ENCODE measurements at places on chromosomes 3 and 15.

DNA sequence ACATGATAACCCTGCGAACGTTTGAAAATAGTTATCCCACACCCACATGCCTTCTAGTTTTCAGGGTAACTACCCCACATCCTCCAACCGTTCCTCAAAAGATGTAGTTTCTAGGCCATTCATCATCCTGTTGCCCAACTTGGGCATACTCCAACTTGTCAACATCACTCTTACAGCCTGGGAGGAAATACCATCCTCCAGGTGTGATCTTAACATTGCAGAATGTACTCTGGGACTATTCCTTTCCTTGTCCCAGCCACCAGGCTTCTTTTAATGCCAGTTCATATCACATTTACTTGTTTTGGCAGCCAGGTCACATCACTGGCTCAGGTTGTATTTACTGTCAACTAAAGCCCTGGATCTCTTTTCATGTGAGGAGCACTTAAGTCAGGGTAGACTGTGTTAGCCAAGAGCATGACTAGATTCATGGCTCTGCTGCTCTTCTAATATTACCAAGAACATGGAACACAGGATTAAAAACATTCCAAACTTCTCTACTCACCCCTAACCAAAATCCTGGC lies 4.0 kb upstream of the DENND6A start:
- DNase-seq, result peak; percentile 49

- no peak for DNase-seq
Observed at GRCh38 chr3:187228740-187229139, 31.5 kb downstream of the RTP1 start.

- DNase-seq, result no peak
Observed at GRCh38 chr3:48305396-48305795, 28.1 kb downstream of the SPINK8 start.

- no peak for DNase-seq
Observed at GRCh38 chr3:121970047-121970446, 52.0 kb downstream of the ILDR1 start.

GRCh38 chr15:85336880-85337279 lies 43.5 kb upstream of the AKAP13 start:
- no peak for DNase-seq

- DNase-seq, result no peak
Observed at GRCh38 chr3:172915911-172916514, 165.5 kb downstream of the ECT2 start.

DNA sequence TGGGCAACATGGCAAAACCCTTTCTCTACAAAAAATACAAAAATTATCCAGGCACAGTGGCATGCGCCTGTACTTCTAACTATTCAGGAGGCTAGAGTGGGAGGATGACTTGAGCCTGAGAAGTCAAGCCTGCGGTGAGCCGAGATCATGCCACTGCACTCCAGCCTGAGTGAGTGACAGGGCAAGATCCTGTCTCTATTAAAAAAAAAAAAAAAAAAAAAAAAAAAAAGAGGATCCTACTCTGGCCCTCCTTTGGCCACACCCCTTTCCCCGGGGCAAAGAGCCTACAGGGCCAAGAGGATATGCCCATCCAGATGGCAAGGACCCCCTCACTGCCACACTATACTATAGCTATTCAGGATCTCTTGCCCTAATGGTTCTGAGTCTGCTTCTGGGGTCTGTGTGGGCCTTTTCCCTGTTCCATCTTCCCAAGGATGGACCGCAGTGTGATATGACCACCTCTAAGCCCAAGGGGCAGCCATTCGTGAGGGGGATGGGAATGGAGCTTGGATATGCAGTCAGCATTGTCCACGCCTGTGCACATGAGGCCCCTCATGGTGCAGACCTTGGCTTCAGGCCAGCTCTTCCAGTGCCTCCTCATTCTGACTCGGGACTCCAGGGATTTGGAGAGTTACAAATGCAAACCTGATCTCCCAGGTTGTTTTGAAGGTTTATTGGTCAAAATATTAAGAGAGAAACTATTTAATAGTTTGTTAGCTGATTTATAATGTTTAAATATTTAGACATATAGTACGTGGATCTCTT lies 7.3 kb downstream of the TYRO3 start:
- DNase-seq, result no peak

DNA sequence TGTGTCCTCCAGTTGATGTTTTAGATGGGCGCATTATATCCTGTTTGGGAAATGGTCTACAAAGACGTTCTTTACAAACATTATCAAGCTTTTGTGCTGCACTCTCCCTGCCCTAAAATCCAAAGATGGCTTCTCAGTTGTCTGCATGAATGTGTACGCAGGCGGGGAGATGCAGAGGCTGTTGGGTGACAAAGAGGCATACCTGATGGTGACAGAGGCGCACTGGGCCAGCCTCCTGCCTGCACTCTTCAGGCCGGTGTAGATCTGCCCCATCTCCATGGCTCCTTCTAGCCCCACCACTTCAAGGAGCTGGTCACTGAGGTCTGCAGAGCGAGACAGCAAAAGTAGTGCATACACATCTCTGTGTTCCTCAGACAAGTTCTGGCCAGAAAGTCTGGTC lies 55.8 kb upstream of the ETV5 start:
- DNase-seq, result no peak

GRCh38 chr15:92803852-92804609 lies 96.1 kb upstream of the CHD2 start:
- peak; percentile 100 for DNase-seq

DNA sequence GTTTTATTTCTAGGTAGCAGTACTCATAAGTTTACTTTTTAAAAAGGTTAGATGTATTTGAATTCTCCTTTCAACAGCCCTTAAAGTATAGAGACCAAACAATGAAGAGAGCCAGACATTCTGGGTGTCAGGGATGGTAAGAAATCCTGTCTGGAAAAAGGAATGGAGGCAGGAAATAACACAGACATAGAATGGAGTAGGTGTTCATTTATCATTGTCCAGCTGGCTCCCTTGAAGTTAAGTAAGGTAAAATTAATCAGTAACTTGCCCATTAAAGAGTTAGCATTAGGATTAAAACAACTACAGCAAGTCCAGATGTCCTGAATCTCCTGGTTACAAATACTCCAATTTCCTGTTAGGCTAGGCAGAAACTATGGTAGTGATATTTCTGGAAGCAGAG lies 13.5 kb upstream of the SUCNR1 start:
- DNase-seq, result peak; percentile 53

- DNase-seq, result peak; percentile 27
Observed at GRCh38 chr3:124142389-124142970, 150.6 kb upstream of the ROPN1 start.

GRCh38 chr3:14143271-14144225 lies 18.7 kb downstream of the TMEM43 start:
- DNase-seq, result peak; percentile 96

DNA sequence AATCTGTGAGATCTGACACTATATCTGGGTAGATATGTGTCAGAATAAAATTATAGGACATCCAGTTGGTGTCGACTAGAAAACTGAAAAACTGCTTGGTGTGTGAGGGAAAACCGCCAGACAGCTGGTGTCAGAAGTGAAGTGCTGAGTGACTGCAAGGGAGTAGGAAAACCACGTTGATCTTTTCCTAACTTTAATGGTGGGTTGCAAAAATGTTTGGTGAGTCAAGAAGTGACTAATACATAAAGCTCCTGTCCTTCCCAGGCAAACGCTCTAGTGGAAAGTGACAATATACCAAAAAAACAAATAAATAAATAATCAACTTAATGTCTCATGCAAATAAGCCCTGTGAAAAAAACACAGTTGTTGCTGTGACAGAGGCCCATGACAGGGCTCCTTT lies 7.3 kb upstream of the CD96 start:
- DNase-seq, result peak; percentile 78

GRCh38 chr3:150681057-150681456 lies 22.7 kb downstream of the ERICH6 start:
- no peak for DNase-seq

- DNase-seq, result no peak
Observed at GRCh38 chr3:46990573-46991374, 11.3 kb downstream of the NBEAL2 start.

- peak; percentile 75 for DNase-seq
Observed at GRCh38 chr3:79097964-79098660, 669.7 kb downstream of the ROBO1 start.

- DNase-seq, result peak; percentile 71
Observed at GRCh38 chr3:178036451-178037144, 499.6 kb upstream of the KCNMB2 start.

- no peak for DNase-seq
Observed at GRCh38 chr3:65534805-65535204, 503.9 kb downstream of the MAGI1 start.

- DNase-seq, result peak; percentile 48
Observed at GRCh38 chr3:29649815-29650547, 369.1 kb downstream of the RBMS3 start.

DNA sequence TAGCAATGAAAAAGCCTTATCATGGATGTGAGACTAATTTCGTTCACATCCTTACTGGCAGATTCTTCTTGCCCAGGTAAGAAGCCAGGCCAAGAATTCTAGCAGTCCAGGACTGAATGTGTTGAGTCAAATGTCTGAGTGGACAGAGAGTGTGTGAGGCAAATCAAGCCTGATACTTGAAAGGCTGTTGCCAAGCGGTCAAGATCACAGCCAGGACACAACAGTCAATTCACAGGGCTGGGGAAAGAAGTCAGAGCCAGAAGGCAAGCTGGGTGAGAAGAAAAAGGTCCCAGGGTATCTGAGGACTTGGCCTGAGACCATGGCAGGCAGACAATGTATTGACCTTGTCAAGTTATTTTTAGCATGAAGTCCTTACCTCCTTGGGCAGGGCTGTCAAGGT lies 301.3 kb downstream of the ZNF385D start:
- DNase-seq, result no peak

- no peak for DNase-seq
Observed at GRCh38 chr3:193710286-193711165, 117.5 kb downstream of the OPA1 start.

GRCh38 chr15:100284701-100285100 lies 57.1 kb downstream of the ADAMTS17 start:
- no peak for DNase-seq

DNA sequence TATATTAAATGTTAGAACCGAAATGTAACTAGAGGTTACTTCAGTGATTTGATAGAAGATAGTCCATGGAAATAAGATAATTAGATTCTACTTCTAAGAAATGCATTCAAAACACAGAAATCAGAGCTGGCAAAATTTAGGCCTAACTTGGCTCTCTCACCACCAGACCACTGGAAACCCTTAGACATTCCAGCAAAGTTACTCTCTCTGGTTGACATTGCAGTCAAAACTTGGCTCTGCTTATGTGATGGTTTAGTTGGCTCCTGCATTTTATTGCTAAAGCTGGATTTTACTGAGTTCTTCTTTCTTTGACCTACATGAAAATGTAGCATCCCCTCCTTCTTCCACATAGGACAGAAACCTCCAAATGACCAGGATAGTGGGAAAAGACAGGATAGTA lies 35.4 kb upstream of the CBLB start:
- peak; percentile 9 for DNase-seq

- peak; percentile 37 for DNase-seq
Observed at GRCh38 chr3:136149667-136150066, 46.5 kb downstream of the MSL2 start.

- DNase-seq, result no peak
Observed at GRCh38 chr15:74349241-74349778, 18.1 kb downstream of the CYP11A1 start.

DNA sequence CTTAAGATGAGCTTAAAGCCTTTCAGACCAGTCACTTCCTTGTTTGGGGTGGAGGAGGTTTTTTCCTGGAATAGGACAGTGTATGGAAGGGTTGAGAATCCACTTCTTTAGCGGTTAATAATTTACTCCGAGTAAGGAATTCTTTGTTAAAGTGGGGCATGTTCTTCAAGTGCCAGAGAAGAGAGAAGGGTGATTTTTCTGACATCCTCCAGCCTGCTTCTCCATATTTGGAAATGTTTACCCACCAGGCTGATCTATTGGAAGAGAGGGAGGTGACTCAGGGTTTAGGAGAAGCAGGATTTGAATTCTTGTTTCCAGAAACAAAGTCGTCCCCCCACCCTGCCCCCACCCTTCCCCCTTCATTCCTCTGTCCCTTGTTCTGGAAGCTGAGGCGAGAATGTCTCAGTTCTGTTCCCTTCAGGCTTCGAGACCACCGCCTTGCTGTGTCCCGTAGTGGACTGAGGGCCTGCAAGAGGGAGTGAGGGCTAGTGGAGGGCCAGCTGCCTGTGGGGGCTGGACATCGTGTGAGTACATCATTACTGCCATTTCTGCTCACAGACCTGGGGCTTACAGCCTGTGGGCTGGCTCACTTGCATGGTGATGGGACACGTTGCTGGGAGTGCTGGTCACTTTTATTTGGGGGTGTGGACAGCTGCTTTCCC lies 58.5 kb downstream of the LPP start:
- DNase-seq, result peak; percentile 98

DNA sequence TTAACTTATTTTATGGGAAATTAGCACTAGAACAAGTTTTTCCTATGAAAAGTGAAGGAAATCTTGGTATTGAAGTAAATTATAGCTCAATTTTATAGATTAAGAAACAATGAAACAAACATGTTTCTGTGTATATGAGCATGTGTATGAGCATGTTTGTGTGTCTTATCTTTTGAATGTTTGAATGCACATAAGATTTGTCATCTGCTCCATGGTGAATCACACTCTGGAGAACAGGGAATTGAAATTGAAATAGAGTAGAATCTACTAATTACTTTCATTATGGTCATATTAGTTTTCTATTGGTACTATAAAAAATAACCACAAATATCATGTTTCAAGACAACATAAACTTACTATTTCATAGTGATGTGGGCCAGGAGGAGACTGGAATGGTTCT lies 646.6 kb downstream of the OTOL1 start:
- DNase-seq, result peak; percentile 9

DNA sequence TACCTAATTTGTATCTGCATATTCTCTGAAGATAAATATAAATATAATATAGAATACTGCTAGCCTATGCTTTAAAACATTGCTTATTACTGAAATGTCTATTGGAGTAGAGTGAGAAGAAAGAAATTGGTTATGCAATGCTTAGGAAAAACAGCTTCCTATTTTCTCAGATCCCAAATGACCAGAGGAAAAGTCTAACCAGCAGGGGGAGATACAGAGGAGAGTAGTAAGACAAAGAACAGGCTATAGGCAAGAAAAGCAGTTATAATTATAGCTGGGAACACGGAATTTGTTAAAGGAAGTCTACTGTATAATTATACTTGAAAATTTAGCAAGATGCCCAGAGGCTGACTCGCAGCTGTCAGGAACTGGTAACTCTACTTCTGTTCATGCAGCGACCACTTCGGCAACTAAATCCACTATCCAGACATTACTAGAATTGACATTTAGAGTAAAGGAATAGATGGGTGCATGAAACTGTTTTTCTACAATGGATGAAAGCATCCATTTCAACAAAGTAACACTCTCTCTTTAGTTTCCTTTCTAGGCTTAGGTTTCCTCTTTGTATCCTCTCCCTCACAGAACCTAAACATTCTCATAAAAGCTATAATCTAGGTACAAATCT lies 97.2 kb downstream of the TBC1D5 start:
- DNase-seq, result peak; percentile 73
